ENCODE measurements at places on chromosomes 3 and 15.
A peak's percentile ranks its signal among the peaks of the same experiment; 100 is the strongest.

GRCh38 chr15:43251185-43251870, 15.4 kb downstream of the TGM5 start:
- no peak for DNase-seq

DNA sequence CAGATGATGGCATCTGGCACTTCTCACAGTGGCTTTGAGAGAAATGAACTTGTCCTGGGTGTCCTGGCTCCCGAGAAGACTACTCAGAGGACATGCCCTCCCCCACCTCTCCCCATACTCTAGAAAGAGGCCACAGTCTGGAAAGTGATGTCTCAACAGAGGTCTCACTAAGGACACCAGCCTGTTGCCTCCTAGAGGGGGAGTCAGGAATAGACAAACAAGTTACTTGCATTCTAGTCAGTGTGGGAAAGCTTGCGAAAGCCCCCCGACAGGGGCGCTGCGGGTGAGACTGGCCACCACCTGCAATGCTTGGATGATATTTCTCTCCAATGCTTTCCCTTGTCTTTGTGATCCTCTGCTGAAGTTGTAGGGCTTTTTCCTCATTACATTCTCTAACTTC, 17.2 kb downstream of the B4GALT4 start:
- DNase-seq, result no peak

- DNase-seq, result no peak
Measured at GRCh38 chr3:36496684-36497633, 116.7 kb downstream of the STAC start.

- no peak for DNase-seq
Measured at GRCh38 chr3:54235998-54236397, 113.6 kb downstream of the CACNA2D3 start.

- DNase-seq, result no peak
Measured at GRCh38 chr3:162701211-162701610, 1204.6 kb downstream of the OTOL1 start.

- no peak for DNase-seq
Measured at GRCh38 chr3:16502347-16502908, 11.1 kb downstream of the RFTN1 start.

DNA sequence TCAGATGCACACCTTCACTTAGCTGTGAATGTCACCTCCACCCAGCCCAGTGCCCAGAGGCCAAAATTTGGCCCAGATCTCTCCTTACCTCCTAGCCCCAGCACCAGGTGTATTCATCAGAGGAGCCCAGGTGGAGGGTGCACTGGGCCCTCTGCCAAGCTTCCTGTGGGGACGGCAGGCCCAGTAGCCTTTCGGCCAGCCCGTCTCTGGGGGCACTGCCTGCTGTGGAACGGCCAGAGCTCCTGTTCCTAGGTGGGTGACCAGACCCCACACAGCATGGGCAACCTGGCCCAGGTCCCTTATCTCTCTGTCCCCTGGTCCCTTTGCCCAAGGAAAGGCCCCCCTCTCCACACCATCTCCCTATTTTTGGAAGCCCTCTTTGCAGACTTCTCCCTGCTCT, 67.8 kb downstream of the AAGAB start:
- peak; percentile 13 for DNase-seq

GRCh38 chr15:79329171-79329611, 18.3 kb downstream of the TMED3 start:
- DNase-seq, result no peak

DNA sequence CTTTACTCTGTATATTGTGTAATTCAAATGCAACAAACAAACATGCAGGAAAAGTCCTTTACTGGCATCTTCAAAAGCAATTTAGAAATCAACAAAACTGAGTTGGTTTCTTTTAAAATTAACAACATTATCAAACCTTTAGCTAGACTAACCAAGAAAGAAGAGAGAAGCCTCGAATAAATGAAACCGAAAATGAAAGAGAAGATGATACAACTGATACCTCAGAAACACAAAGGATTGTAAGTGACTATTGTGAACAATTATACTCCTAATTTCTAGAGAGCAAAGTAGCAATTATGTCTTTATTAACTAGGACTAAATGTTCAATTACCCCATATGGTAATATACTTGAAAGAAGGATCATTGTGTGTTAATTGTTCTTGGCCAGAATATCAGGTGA, 49.2 kb upstream of the P3H2 start:
- DNase-seq, result peak; percentile 16

DNA sequence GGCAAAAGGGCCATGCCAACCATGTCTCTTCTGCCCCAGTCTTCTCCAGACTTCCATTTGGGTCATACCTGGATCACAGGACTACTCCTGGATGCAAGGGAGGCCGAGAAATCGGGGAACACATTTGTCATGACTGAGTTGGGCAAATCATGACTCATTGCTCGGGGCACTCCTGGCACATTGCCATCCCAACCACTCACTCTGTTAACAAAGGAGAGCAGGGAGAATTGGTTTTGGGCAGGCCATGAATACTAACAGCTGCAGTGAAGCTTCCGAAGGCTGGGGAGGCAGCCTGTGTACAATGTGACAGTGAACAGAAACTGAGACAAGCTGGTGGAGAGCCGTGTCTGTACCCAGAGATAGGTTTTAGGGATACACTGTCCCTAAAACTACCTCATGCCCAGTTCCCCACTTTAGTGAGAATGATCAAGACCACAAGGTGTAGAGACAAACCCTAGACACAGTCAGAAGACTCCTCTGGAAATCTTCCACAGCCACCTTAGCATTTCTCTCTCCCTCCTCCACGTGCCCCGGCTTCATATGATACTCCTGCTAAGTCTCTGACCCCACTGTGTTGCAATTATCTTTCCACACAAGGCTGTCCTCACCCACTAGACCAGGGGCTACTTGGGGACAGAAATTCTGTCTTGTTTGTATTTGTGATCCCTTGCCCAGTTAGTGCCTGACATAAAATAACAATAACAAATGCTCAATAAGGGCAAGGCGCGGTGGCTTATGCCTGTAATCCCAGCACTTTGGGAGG, 10.5 kb upstream of the BUB1B start:
- peak; percentile 75 for DNase-seq

GRCh38 chr3:182608832-182609231, 184.5 kb upstream of the ATP11B start:
- no peak for DNase-seq

DNA sequence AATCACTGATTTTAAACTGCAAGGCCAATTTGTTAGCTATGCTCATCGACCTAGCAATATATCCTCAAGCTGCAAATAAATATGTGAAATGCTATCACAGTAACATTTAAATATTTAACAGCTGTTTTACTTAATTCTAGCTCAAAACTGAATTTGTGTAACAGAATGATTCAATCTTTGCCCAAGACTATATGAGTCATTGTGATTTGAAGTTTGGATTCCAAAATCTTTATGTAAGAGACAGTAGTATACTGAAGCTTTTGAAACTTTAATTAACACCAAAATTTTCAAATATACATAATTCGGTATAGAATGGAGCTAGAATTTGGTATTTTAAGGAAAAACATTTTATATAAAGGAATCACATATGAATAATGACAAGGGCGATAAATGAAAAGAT, 603.0 kb upstream of the ROBO2 start:
- DNase-seq, result no peak

- no peak for DNase-seq
Measured at GRCh38 chr15:58229297-58229768, 91.2 kb downstream of the AQP9 start.

DNA sequence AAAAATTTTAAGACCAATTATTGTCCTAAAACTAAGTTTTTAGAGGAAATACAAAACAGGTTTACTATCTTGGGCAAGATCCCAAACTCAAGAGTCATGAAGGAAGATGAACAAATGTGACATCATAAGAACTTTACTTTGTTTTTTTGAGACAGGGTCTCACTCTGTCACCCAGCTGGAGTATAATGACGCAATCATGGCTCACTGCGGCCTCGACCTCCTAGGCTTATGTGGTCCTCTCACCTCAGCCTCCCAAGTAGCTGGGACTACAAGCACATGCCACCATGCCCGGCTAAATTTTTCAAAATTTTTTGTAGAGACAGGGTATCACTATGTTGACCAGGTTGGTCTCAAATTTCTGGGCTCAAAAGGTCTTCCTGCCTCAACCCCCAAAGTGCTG, 69.3 kb downstream of the PCSK6 start:
- DNase-seq, result no peak

GRCh38 chr15:98720577-98721565, 72.5 kb downstream of the IGF1R start:
- no peak for DNase-seq

GRCh38 chr3:149371001-149371722, 6.3 kb downstream of the TM4SF1 start:
- DNase-seq, result no peak

DNA sequence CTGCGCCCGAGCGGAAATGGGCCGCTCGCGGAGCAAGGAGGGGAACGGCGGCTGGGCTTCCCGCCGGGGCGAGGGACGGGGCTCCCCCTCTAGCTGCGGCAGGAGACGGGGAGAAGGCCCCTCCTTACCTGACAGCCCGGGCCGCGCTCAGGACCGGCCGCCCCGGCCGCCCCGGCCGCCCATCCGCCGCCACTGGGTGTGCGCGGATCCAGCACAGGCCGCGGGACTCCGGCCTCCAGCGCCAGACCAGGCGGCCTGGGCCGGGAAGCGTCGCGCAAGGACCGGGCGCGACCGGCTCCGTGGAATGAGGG, 296 bp downstream of the TPRA1 start:
- DNase-seq, result no peak

DNA sequence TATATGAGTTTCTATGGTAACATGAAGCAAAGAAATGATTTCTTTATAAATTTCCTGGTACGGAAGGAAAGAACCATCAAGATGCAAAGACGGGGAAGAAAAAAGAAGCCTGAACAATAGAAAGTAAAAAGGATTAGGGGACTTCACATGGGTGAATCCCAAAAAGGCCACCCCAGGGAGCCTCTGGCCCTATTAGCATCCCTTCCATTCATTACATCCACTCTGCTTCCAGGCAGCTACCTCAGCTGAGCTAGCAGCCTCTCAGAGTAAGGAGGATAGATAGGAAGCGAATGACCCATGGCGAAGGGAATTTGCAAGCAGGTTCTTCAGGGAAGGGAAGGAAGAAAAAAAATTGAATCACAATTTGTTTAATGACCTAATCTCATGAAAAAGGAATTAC, 81.6 kb downstream of the GABRB3 start:
- no peak for DNase-seq

GRCh38 chr3:105836533-105836932, 32.3 kb downstream of the CBLB start:
- DNase-seq, result no peak

GRCh38 chr3:123158899-123159390, 42.8 kb upstream of the SEC22A start:
- DNase-seq, result no peak

DNA sequence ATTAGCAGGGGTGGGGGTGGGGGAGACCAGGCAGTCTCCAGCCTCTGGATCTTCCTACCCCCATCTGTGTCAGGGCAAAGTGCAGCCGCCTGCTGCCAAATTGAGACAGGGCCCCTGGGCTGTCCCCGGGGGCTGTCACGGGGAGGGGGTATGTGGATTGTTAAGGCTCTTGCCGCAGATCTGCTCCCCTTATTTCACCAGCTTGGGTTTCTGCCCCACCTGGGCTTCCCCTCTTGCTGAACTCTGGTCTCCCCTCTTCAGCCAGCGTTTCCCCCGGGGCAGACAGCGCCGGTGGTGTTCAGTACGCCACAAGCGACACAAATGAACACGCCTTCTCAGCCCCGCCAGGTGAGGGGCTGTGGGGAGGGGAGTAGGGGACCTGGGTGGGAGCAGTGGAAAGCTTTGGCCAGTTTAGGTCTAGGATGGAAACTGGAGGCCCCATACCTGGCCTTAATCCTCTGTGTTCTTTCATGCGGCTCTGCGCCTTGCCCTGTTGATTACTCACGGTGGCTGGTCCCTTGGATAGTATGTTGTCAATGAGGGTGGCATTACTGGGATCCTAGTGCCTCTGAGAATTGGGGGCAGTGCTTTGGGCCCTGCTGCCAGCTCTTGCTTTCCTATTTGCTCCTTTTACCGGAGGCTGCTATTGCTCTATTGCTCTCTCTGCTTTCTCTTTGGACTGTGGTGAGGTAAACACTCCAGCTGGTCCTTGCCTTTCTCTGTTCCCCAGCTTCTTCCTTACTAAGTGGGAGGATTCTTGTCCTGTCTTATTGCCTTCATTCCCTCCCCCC, 1.7 kb downstream of the EIF4G1 start:
- DNase-seq, result no peak

DNA sequence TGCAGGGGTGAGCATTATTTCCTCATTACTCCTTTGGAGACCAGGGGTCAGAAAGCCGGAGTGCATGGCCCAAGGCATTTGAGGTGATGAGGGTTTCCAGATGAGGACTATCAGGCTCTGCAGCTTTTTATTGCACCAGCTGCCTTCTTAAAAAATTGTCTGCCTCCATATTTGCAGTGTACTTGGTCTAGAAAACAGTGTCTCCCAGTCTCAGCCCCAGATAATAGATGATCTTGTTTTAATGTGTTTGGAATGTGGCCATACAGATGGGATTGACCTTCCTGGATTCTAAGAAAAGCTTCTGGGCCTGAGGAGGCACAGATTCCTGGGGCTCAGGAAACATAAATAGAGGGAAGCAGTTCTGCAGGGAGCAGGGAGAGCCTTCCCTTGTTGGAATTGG, 123.3 kb downstream of the GABRG3 start:
- no peak for DNase-seq

DNA sequence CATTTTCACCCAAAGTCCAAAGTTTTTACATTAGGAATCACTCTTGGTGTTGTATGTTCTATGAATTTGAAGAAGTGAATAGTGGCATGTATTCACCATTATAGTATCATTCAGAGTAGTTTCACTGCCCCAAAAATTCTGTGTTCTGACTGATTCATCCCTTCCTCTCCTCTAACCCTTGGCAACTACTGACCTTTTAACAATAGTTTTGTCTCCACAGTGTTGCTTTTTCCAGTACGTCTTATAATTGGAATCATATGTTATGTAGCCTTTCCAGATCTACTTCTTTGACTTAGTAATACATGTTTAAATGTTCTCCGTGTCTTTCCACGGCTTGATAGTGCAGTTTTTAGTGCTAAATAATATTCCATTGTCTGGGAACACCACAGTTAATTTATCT, 379.0 kb upstream of the SGO1 start:
- DNase-seq, result no peak

DNA sequence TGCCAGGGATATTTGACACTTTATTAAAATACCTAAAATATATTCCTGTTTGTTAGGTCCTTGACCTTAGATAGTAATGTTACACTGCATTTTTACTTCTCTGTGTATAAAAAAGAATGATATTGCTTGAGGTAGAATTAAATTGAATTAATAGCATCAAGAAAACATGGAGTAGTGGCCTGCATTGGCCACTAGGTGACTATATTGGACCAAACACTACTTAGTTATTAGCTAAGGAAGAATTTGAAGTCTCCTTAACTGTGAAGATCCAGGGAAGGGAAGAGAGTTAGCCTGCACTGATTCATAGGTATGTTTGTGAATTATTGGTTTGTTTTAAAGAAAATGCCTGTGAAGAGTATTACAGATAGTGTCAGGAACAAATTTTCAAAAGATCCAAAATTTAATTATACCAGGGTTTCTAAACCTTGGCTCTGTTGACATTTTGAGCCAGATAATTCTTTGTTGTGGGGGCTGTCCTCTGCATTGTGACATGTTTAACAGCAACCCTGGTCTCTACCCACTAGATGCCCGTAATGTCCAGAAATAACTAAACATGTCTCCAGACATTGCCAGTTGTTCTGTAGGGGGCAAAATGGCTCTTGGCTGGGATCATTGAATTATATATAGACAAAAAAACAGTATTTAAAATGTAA, 103.6 kb upstream of the THSD4 start:
- no peak for DNase-seq

- DNase-seq, result no peak
Measured at GRCh38 chr3:180433152-180433551, 168.8 kb upstream of the TTC14 start.

- DNase-seq, result no peak
Measured at GRCh38 chr15:81940467-81941451, 105.1 kb downstream of the MEX3B start.

- DNase-seq, result no peak
Measured at GRCh38 chr3:148307443-148307843, 390.3 kb upstream of the AGTR1 start.
